Fibroblast of skin of left quadriceps (primary cell): ENCODE measurements at places on chromosomes 6 and 20.

DNA sequence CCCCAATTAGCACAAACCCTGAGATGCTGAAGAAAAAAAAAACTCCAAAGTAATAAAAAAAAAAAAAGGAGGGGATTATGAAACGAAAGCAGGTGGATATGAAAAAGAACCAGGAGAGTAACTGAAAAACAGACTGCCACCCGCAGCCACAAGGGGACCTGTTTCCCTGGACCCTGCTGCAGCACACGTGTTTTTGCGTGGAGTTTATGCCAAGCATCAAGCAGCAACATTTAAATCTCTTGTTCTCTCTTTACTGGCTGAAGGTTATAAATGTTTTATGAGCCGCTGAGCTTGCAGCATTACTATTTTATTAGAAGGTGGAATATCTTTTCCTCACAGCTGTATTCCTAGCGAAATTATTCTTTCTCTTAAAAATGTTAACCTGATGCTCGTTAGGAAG lies 131.6 kb upstream of the OLIG3 start:
- no peak for DNase-seq

GRCh38 chr6:139338795-139339194 lies 35.7 kb downstream of the CITED2 start:
- DNase-seq: peak; percentile 54

GRCh38 chr6:164763788-164764187 lies 545.6 kb downstream of the C6orf118 start:
- DNase-seq: no peak

DNA sequence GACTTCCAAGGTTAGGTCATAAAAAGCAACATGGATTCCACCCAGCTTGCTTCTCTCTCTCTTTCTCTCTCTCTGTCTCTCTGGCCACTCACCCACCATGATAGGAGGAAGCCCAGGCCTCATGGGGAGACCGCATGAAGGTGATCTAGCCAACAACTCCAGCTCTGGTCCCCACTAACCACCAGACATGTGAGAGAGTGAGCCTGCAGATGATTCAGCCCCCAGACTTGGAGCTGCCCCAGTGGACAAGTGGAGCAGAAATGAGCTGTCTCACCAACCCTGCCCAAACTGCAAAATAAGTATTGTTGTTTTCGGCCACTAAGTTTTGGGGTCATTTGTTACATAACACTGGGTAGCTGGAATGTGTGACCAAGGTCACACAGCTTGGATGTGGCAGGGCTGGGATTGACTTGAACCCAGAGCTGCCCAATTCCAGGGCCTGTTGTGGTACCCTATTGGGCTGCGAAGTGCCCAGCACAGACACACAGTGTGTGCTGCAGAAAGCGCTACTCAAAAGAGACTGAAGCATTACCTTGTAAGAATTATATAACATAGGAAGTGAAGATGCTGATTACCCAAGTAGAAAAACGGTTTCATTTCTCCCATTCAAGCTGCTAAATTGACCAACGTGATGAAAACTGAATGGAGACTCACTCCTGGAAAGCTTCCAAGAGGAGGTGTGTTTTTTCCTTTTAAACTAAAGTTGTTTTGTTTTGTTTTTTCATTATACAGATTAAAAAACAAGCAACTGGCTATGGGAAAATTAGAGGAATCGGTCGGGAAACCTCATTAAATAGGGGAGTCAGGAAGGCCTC lies 9.1 kb upstream of the TLDC2 start:
- no peak for DNase-seq

- no peak for DNase-seq
Measured at GRCh38 chr20:1964061-1964460, 29.8 kb downstream of the PDYN start.

- peak; percentile 16 for DNase-seq
Measured at GRCh38 chr6:5150551-5151075, 65.5 kb downstream of the PPP1R3G start.

- no peak for DNase-seq
Measured at GRCh38 chr6:3520281-3521230, 63.7 kb upstream of the SLC22A23 start.

DNA sequence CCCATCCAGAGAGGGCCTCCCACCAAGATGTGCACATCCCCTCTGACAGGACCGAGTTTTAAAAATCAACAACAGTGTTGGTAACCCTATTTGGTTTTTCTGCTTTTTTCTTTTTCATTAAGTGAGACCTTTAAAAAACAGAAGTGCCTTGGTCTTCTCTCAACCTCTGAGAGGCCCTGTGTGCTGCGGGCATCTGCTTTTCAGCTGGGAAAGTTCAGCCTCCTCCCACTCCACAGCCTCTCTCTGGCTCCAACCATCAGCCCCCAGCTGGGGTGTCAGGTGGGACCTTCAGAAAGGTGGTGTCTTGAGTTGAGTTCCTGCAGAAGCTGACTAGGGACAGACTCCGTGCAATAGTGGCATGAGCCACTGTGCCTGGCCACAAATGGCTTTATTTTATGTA lies 64.6 kb upstream of the ZMYND8 start:
- DNase-seq: no peak

- peak; percentile 74 for DNase-seq
Measured at GRCh38 chr6:154318721-154319120, 37.9 kb downstream of the IPCEF1 start.

GRCh38 chr6:78259935-78260334 lies 607.1 kb downstream of the MEI4 start:
- no peak for DNase-seq

DNA sequence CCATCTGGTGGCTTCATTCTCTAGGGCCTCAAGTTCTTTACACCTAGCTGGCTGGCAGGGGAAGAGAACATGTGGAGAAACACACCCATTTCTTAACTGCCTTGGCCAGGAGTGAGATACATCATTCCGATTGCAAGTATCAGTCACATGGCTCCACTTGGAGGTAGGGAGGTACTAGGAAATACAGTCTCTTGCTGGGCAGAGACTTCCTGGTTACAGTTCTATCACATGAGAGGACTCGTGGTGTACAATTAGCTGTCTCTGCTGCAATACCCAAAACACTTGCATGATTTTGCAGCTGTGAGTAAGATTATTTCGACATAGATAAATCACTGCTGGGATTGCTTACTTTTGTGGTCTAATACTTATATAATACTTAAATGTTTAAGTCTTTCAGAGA lies 51.1 kb downstream of the GTF2H5 start:
- DNase-seq: peak; percentile 88

GRCh38 chr6:168943231-168943905 lies 310.3 kb downstream of the THBS2 start:
- no peak for DNase-seq

DNA sequence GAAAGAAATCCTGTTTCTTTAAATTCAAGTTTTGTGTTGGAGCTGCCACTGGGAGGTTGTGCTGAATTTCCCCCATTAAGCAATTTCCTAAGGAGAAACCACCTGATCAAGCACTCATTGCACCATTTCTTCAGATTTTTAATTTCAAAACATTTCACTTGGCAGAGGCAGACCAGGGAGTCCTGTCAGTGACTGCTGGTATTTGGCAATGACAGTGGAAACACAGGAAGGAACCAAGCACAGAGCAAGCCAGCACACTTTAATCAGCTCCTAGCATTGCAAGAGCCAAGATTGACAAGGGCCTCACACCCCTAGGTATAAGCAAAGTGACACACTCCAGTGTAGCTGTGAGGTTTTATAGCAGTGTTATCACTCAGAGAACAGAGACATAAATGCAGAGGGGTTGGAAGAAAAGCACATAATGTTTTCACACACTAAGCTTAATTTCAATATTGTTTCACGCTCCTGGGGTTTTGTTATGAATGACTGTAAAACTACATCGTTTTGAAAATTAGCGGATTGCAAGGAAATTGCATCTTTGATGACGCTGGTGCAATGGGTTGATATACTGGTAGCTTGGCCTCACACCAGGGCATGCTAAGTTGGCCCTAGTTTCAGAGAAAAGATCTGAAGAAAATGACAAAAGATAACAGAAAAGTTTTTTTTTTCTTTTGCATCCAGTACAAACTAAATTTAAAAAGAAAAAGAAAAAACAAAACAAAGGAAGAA lies 768.4 kb downstream of the TFAP2A start:
- DNase-seq: no peak
